Activated CD4-positive, alpha-beta T cell treated with anti-CD3 and anti-CD28 coated beads, Interleukin-2, amount 10 ng/mL, durations not matched to agents 7 days and 5 days (primary cell): ENCODE measurements at places on chromosomes 3 and 15. TPM values are rescaled to one million over a fixed set of nuclear protein-coding genes. Genes with fewer than 3 reads are reported as not detected.

The CHRNA5 gene
- total RNA-seq: 4.0 TPM

The RMDN3 gene
- total RNA-seq: 32.6 TPM

GRCh38 chr15:65767895-65768294, 24.2 kb downstream of the DENND4A start:
- peaks cover 35% of the 10 kb centered on the region for H3K36me3 ChIP-seq
- peak; percentile 41 for DNase-seq
- no peaks in the 10 kb centered on the region for H3K27me3 ChIP-seq
- no peak overlapping the region for H3K4me3 ChIP-seq

DNA sequence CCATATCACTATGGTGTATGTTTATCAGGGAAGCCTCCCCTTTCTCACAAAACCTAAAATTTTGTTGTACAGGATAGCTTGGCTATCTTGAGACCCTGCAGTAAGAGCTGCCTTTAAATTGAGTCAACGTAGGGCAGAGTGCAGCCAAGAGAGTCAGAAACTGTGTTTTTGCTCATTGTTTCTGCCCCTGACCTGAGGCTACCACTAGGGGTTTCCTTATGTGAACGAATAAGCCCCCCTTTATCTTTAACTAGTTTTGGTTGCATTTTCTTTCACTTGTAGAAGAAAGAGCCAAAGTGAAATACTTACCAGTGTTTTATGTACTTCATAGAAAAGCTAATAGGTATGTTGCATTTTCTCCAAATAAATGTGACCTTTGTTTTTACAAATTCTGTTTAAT, 149.9 kb upstream of the TMC3 start:
- no peaks in the 10 kb centered on the region for H3K4me1 ChIP-seq
- H3K36me3 ChIP-seq: no peaks in the 10 kb centered on the region

The NRROS gene
- total RNA-seq: 36.6 TPM

GRCh38 chr15:78917888-78918287, 27.0 kb downstream of the CTSH start:
- DNase-seq: no peak
- H3K27ac ChIP-seq: no peak overlapping the region
- H3K4me3 ChIP-seq: no peak overlapping the region

DNA sequence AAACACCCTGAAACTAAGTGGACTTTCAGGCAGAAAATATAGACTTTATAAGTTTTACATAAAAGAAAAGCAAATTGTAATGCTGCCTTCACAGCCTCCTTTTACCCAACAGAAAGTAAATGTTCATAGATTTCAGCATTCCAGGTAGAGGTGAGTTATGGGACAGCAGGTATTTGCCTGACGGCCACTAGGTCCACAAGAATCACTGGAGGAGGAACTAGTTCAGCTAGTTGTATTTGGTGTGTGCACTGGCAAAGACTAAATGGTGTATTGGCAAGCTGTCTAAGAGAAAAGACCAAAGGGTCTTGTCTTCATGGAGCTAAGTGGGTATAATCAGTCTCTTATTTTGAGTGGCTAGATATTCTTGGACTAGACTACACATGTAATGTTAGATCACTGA, 34.2 kb downstream of the ZNF654 start:
- H3K4me1 ChIP-seq: peaks cover 3% of the 10 kb centered on the region
- no peak for DNase-seq
- no peak overlapping the region for H3K27ac ChIP-seq
- no peaks in the 10 kb centered on the region for H3K27me3 ChIP-seq

The SKOR1 gene
- 0.30 TPM for total RNA-seq

DNA sequence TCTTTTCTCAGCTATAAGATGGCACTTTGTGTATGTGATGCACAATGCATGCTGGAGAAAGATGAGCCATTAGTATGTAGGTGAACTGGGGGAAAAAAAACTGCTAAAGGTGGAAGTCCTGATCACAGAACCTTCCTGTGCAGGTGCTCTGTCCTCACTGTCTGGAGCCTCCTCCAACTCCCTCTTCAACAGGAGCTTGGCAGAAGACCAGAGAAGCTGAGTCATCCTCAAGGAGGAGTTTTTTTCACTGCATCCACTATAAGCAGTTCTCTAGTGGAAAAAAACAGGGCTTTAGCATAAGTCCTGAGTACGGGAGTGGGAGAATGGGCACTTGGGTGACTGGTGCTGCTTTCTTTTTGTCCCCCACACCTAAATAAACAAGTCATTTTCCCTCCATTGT, 168.4 kb upstream of the CADPS start:
- H3K4me1 ChIP-seq: no peaks in the 10 kb centered on the region
- DNase-seq: no peak
- no peaks in the 10 kb centered on the region for H3K27me3 ChIP-seq
- H3K36me3 ChIP-seq: no peaks in the 10 kb centered on the region
- H3K4me3 ChIP-seq: no peak overlapping the region

The GOLGA8N gene
- total RNA-seq: 8.1 TPM

DNA sequence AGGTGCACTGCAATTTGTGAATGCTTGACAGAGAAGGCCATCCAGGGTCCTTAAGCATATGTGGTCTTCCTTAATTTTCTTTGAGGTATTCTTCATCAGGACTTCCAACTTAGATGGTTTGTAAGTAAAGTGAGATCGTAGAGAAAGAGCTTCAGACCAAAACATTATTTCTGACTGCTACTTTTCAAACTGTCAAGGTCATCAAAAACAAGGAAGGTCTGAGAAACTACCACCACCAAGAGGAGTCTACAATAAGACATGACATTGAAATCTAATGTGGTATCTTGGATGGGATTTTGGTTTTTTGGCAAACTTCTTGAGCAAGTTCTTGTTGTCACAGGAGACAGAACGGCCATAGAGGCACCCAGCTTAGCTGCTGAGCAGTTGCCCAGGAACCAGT, 20.0 kb upstream of the RNF111 start:
- no peak overlapping the region for H3K4me3 ChIP-seq
- DNase-seq: no peak
- no peaks in the 10 kb centered on the region for H3K4me1 ChIP-seq

The CTXN2 gene
- not detected for total RNA-seq

The SLC22A13 gene
- total RNA-seq: 0.37 TPM

The B4GALT4 gene
- total RNA-seq: 16.1 TPM
